AG08395 (cell line): ENCODE measurements at places on chromosomes 12 and 14.

DNA sequence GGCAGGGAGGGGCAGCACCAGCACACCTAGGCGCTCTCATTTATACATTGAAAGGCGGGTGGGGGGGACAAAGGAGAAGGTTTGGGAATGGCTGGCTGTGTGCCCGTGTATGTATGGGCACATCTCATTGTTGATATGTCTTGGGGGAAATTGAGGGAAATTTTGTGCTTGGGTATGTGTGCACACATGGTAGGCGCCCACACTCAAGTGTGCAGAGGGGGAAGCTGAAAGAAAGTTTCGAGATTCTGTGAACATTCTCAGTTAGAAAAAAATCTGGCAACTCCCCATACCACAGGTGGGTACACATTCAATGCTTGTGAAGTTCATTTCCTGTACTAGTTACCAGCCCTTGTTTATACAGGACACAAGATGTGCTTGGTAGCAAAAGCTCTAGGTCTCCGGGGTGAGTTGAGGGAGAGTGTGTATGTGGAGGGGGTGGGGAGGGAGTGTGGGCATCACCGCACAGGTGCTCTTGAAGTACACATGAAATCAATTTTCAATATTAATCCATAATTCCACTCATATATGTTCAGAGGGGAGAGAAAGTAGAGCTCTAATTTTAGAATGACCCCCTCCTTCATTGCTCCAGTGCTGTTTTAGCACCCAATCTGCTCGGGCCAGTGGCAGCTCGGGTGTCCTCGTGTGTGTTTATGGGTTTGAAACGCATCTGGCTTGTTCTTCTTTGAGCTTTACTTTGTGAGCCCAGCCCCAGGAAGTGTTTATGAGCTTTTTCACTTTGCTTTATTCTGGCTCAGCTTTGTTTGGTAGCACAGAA lies 286.0 kb downstream of the ZFP36L1 start:
- no peak for DNase-seq

DNA sequence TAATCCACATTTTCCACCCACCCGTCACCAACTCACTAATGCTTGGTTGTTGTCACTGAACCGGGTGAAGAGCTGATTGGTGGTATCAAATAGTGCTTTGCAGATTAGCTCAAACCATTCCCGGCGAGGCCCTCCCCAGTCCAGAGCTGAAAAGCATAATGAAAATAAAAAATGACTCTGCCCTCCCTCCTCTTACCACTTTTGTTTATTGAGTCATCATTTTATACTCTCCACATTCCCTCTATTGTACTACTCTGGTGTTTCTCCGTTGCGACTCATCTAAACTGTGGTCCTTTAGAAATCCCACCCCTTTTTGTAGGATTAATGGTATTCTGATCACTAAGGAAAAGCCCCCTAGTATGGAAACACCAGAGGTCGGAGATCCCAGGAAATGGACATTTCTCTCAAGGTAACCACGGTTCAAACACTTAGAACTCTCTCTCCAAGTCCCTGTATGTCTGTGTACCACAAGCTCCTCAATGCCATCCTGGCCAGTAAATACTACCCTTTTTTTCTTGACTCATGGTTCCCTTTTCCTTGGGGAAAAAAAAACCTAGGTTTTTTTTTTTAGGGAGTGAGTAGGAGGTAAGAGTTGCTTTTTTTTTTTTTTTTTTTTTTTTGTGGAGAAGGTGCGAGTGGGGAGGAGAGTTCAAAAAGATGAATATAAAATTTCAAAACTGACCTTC lies 42.0 kb downstream of the AREL1 start:
- DNase-seq: peak; percentile 48

DNA sequence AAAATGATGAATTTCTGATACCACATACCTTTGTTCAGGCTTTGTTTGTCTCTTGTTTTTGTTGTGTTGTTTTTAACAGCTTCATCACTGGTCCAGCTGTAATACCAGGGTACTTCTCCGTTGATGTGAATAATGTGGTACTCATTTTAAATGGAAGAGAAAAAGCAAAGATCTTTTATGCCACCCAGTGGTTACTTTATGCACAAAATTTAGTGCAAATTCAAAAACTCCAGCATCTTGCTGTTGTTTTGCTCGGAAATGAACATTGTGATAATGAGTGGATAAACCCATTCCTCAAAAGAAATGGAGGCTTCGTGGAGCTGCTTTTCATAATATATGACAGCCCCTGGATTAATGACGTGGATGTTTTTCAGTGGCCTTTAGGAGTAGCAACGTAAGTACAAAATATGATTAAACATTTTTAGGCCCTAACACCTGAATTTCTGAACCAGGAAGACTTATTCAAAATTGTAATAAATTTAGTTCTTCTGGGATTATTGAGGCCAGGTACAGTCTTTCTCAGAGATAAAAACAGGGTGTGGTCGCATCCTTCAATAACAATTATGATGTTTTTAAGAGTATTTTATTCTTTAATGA lies 22.4 kb downstream of the RXYLT1 start:
- peak; percentile 57 for DNase-seq

GRCh38 chr14:26856876-26857518 lies 259.2 kb upstream of the NOVA1 start:
- DNase-seq: no peak

DNA sequence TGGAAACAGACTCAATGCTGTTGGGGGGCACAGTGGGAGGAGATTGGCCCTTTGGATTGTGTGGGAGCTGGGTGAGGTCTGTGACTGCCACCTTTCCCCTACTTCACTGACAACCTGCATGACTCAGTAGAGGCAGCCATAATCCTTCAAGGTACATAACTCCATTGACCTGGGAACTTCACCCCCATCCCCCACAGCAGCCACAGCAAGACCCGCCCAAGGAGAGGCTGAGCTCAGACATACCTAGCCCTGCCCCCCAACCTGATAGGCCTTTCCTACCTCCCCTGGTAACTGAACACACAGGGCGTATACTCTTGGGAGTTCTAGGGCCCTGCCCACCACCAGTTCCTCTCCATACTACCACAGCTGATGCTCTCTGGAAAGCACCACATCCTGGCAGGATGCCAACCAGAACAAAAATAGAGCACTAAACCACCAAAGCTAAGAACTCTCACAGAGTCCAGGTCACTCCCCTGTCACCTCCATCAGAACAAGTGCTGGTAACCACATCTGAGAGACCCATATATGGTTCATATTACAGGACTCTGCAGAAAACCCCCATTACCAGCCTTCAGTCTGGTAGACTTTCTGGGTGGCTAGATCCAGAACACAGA lies 703.9 kb downstream of the FSCB start:
- no peak for DNase-seq

DNA sequence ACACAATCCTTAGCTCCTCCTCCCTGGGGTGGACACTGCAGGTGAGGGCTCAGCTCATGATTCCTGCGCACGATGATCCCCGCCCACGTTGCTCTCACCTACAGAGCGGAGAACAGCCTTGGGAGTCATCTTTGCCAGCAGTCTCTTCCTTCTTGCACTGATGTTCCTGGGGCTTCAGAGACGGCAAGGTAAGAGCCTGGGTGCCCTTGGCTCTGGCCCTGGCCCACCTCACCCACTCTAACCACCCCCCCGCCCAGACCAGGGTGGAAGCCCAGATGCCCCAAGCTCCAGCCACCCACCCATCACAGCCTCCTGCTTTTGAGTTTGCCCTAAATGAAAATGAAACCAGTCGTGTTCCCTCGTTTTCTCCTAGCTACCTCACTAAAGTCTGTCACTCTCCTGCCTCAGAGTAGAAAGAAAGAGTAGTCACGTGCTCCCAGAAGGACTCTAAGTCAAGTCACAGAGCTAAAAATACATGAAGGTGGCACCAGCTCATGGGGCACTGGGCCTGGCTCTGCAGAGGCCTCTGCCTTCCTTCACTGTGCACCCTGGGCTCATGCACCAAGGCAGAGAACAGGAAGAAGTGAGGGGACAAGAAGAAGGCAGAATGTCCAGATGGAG lies 9.0 kb downstream of the TAPBPL start:
- DNase-seq: no peak
